ENCODE measurements at places on chromosomes 11 and 22.

DNA sequence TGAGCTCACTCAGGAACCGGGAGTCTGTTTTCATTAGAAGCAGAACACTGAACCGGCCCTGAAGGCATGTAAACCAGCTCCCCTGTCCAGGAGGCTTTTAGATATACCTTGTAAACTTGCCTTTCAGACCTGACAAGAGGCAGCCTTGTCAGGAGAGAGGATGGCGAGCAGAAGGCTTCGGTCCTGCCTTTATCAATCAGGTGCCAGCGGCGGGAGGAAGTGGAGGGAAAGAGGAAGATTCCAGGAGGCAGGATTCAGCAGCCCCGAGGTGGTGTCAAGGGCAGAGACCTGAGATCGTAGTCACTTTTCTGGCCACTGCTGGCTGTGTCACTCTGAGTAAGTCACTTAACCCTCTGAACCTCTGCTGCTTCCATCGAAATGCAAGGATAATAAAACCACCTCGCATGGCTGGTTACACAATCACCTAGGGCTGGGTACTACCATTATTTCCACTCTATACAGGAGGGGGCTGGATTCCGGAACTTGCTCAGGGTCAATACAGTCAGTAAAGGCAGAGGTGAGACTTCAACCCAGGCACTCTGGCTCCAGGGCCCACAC lies 181.0 kb downstream of the CHST1 start:
- H3K4me1 ChIP-seq: no peaks in the 10 kb centered on the region
- no peaks in the 10 kb centered on the region for H3K36me3 ChIP-seq
- H3K4me3 ChIP-seq: no peak overlapping the region

DNA sequence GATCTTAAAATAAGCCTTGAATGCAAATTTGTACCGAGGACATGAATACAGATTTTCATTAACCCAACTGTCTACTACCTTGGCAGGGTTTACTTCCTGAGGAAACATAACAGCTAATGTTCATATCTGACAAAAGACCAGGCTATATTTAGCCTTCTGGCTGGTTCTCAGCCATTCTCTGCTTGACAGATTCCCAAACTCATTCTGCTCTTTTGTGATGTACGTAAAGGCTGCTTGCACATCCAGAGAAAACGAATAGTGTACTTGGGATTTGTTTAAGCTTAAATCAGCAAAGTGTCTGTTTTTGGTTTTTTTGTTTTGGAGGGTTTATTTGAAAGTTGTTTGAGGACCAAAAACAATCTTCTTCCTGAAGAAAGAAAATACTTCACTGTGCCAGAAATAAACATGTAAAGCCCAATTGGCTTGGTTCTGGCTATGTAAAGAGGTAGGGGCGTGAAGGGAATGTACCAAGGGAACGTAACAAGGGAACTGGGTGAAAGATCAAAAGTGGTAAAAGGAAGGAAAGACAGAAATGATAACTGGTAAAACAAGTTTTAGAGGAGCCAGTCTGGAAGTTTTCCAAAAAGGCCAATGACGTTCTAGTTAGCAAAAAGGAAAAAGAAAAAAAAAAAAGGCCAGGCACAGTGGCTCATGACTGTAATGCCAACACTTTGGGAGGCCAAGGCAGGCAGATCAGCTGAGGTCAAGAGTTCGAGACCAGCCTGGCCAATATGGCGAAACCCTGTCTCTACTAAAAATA lies 21.4 kb upstream of the CRTAM start:
- H3K36me3 ChIP-seq: peaks cover 25% of the 10 kb centered on the region
- peaks cover 21% of the 10 kb centered on the region for H3K4me1 ChIP-seq
- no peak overlapping the region for H3K4me3 ChIP-seq
- no peaks in the 10 kb centered on the region for H3K27me3 ChIP-seq
- ATAC-seq: no peak
- H3K27ac ChIP-seq: peak overlapping the region; percentile 48

- H3K27me3 ChIP-seq: no peaks in the 10 kb centered on the region
- no peak overlapping the region for H3K4me3 ChIP-seq
- peak overlapping the region; percentile 80 for H3K27ac ChIP-seq
- H3K36me3 ChIP-seq: peaks cover 47% of the 10 kb centered on the region
- H3K4me1 ChIP-seq: peaks cover 81% of the 10 kb centered on the region
Measured at GRCh38 chr11:128492461-128492860, 94.9 kb downstream of the ETS1 start.

DNA sequence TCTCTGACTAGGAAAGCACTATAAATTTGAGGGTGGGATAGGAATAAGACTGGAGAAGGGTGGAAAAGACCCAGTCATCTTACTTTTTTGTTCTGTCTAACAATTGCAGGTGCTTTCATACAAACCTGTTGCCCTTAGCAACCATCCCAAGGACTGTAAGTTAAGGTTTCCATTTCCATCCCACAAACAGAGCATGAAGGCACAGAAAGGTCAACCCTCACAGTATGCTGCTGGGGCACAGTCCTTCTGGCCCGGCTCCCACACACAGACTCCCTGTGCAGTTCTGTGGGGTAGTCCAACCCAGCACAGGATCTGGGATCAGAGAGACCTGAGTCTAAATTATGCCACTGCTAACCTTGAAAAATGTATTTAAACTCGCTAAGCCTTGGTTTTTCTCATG lies 38.4 kb upstream of the ETS1 start:
- H3K4me3 ChIP-seq: peak overlapping the region; percentile 48
- no peaks in the 10 kb centered on the region for H3K27me3 ChIP-seq
- no peak for ATAC-seq

DNA sequence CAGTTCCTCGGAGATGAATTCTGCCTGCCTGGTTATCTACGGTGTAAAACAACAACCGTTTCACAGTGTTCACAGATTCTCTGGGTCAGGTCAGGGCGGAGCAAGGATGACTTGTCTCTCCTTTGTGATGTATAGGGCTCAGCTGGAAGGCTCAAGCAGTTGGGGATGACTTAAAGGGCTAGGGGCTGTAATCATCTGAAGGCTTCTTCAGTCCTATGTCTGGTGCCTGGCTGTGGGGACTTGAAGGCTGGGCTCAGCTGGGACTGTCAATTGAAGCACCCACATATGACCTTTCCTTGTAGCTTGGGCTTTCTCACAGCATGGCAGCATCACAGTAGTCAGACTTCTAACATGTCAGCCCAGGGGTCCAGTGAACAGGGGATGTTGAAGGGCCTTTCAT lies 29.3 kb downstream of the EIF3F start:
- H3K4me3 ChIP-seq: no peak overlapping the region
- H3K27ac ChIP-seq: no peak overlapping the region
- H3K4me1 ChIP-seq: peaks cover 14% of the 10 kb centered on the region
- ATAC-seq: no peak
- H3K36me3 ChIP-seq: no peaks in the 10 kb centered on the region

GRCh38 chr22:42635531-42635930 lies 4.9 kb downstream of the ATP5MGL start:
- H3K4me3 ChIP-seq: no peak overlapping the region
- no peaks in the 10 kb centered on the region for H3K27me3 ChIP-seq
- ATAC-seq: no peak
- no peak overlapping the region for H3K27ac ChIP-seq
- H3K36me3 ChIP-seq: peaks cover 38% of the 10 kb centered on the region
- peaks cover 3% of the 10 kb centered on the region for H3K4me1 ChIP-seq

GRCh38 chr11:12377106-12377823 lies at the start of gene PARVA:
TSS of gene PARVA (plus strand) at chr11:12377571. CDS start at chr11:12377648, 77 bp downstream.
- ATAC-seq: no peak
- H3K36me3 ChIP-seq: no peaks in the 10 kb centered on the region
- H3K27me3 ChIP-seq: peaks cover 32% of the 10 kb centered on the region
- no peak within 1 kb of the TSS for H3K4me3 ChIP-seq
- H3K27ac ChIP-seq: no peak within 1 kb of the TSS

- no peak overlapping the region for H3K4me3 ChIP-seq
- H3K36me3 ChIP-seq: no peaks in the 10 kb centered on the region
- H3K4me1 ChIP-seq: peaks cover 17% of the 10 kb centered on the region
- peaks cover 72% of the 10 kb centered on the region for H3K27me3 ChIP-seq
- H3K27ac ChIP-seq: no peak overlapping the region
Measured at GRCh38 chr22:35564975-35565867, 24.6 kb downstream of the RASD2 start.

GRCh38 chr22:42326801-42327200 lies 56.3 kb upstream of the TCF20 start:
- H3K27ac ChIP-seq: no peak overlapping the region
- H3K27me3 ChIP-seq: peaks cover 32% of the 10 kb centered on the region
- no peaks in the 10 kb centered on the region for H3K36me3 ChIP-seq
- no peak overlapping the region for H3K4me3 ChIP-seq
- peaks cover 16% of the 10 kb centered on the region for H3K4me1 ChIP-seq

DNA sequence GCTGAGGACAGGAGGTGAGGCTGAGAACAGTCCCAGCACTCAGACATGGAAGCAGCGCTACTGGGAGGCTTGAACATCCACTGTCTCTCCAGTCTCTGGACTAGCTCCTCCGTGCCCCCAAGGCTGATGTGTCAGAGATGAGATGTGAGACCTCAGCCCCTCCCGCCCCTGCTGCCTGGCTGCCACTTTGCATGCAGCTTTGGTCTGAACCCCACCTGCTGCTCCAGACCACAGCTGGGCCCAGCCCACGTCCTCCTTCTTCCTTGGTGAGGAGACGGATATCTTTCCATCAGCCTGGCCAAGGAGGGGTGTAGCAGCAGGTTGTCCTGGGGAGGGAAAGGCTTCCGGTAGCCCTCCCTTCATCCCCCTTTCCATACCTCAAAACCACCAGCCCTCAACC lies 148.0 kb upstream of the B3GAT1 start:
- H3K4me1 ChIP-seq: peaks cover 13% of the 10 kb centered on the region
- no peak overlapping the region for H3K4me3 ChIP-seq
- H3K36me3 ChIP-seq: no peaks in the 10 kb centered on the region
- H3K27me3 ChIP-seq: peaks cover 14% of the 10 kb centered on the region
- H3K27ac ChIP-seq: no peak overlapping the region

DNA sequence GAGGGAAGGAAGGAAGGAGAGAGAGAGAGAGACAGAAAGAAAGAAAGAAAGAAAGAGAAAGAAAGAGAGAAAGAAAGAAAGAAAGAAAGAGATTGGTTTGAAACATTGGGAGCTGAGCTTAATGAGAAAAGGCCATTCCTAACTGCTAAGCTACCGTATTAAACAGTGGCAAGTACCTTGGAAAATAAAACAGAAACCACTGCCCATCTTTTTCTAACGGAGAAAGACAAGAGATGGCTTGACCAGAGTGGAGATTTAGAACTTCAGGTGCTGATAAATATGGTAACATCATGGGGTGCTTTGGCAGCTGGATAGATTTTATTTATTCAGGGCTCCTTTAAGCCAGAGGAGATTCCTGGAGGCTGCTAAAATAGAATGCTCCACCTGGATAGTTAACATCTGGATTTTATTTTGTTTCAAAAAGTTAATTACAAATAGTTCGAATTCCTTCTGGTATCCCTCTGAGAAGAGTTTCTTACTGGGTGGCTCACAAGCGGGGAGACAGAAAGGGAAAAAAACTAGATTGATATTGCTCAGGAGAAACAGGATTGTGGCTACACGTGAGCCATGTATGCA lies 12.9 kb downstream of the TIMP3 start:
- H3K4me3 ChIP-seq: no peak overlapping the region
- H3K36me3 ChIP-seq: no peaks in the 10 kb centered on the region

GRCh38 chr11:120899720-120900119 lies 124.2 kb upstream of the TBCEL start:
- H3K27ac ChIP-seq: no peak overlapping the region
- H3K4me3 ChIP-seq: no peak overlapping the region
- ATAC-seq: no peak
- peaks cover 31% of the 10 kb centered on the region for H3K27me3 ChIP-seq
- no peaks in the 10 kb centered on the region for H3K36me3 ChIP-seq

DNA sequence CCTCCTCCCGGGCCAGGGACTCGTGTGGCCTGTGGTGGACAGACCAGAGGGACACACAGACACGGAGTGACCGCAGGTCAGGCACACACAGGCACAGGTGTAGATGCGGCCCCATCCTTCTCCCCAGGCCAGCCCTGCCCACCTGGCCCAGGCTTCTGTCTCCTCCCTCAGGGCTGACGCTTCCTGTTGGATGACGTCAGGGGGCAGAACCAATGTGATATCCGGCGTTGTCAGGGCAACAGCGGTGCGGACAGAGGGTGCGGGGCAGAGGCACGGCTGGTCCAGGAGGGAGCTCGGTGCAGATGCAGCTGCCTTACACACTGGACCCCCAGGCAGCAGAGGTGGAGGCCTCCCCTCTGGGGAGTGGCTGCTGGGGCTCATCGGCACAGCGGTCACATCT lies 2.9 kb upstream of the TUBGCP6 start:
- H3K27me3 ChIP-seq: no peaks in the 10 kb centered on the region
- peaks cover 53% of the 10 kb centered on the region for H3K4me1 ChIP-seq
- H3K27ac ChIP-seq: peak overlapping the region; percentile 68
- peaks cover 15% of the 10 kb centered on the region for H3K36me3 ChIP-seq

GRCh38 chr11:8220261-8221045 lies 43.2 kb downstream of the LMO1 start:
- no peaks in the 10 kb centered on the region for H3K27me3 ChIP-seq
- no peak overlapping the region for H3K27ac ChIP-seq
- ATAC-seq: no peak
- H3K4me3 ChIP-seq: no peak overlapping the region

GRCh38 chr11:27496461-27496860 lies 10.1 kb downstream of the LIN7C start:
- peaks cover 20% of the 10 kb centered on the region for H3K36me3 ChIP-seq
- H3K4me1 ChIP-seq: peaks cover under 1% of the 10 kb centered on the region
- H3K4me3 ChIP-seq: no peak overlapping the region
- H3K27ac ChIP-seq: no peak overlapping the region

DNA sequence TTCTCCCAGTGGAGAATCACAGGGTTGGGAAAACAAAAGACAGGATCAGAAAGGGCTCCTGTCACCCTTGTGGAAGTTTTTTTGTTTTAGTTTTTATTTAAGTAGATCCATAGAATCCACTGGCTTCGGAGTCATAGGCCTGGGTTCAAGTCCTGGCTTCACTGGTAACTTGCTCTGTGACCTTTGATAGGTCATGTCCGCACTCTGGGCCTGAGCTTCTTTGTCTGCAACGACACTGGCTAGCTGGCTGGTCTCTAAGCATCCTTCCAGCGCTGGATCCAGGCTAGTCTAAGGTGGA lies 1.4 kb downstream of the ZFTA start:
- peak overlapping the region; percentile 89 for H3K4me3 ChIP-seq
- peaks cover 25% of the 10 kb centered on the region for H3K4me1 ChIP-seq
- no peaks in the 10 kb centered on the region for H3K36me3 ChIP-seq
- no peak for ATAC-seq
- H3K27me3 ChIP-seq: peaks cover 11% of the 10 kb centered on the region

- no peak overlapping the region for H3K4me3 ChIP-seq
- no peak for ATAC-seq
- H3K27ac ChIP-seq: no peak overlapping the region
- no peaks in the 10 kb centered on the region for H3K36me3 ChIP-seq
Measured at GRCh38 chr11:134557571-134558257, 145.7 kb upstream of the B3GAT1 start.

GRCh38 chr22:47176573-47177333 lies 414.3 kb downstream of the TBC1D22A start:
- H3K4me3 ChIP-seq: no peak overlapping the region
- H3K36me3 ChIP-seq: peaks cover 71% of the 10 kb centered on the region
- no peaks in the 10 kb centered on the region for H3K4me1 ChIP-seq

Data from stimulated activated memory B cell treated with anti-CD40 and anti-IgM and Interleukin-4, amounts not matched to agents 10 μg/mL and 1 μg/mL and 100 μg/mL, for 72 hours (primary cell).